ENCODE measurements at places on chromosomes 2 and 18. TPM values are rescaled to one million over a fixed set of nuclear protein-coding genes. Genes with fewer than 3 reads are reported as not detected.

DNA sequence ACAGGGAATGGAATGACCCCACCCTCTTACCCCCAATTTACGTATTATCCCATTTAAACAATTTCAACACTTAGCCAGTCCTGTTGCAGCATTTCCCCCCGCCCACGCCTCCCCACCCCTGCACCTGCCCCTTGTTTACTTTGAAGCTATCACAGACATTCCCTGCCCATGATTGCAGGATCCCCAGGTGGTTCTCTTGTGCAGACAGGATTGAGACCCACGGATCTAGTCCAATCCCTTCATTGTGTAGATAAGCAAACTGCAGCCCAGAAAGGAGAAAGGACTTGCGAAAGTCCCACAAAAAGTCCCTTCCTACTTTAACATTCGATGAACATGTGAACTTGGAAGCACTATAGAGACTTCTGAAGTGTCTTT is 38.9 kb downstream of the TMEM17 start:
- peaks cover 5% of the 10 kb centered on the region for H3K27me3 ChIP-seq
- peak overlapping the region; percentile 80 for H3K27ac ChIP-seq
- peaks cover 59% of the 10 kb centered on the region for H3K4me1 ChIP-seq
- no peak for DNase-seq

DNA sequence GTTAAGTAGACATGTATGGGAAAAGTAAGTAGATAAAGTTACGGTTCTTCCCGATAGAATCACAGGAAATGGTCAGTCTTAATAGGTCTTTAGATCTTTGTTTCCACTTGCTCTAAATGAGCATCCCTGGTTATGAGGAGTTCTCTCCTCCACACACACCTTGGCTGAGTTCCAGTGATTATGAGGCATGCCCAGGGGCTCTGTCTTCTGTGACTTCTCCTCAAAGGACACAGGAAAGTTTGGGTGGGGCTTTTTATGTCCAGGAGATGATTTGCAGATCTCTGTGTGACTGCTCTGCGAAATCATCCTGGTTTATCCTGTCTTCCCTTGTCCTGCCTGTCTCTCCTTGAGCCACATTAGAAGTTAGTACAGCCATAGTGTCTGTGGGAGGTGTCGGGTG is 83.9 kb upstream of the EML6 start:
- H3K4me1 ChIP-seq, result peaks cover 50% of the 10 kb centered on the region
- peaks cover 85% of the 10 kb centered on the region for H3K36me3 ChIP-seq
- no peak for DNase-seq
- peaks cover 33% of the 10 kb centered on the region for H3K27me3 ChIP-seq
- peak overlapping the region; percentile 76 for H3K27ac ChIP-seq
- no peak overlapping the region for H3K4me3 ChIP-seq

DNA sequence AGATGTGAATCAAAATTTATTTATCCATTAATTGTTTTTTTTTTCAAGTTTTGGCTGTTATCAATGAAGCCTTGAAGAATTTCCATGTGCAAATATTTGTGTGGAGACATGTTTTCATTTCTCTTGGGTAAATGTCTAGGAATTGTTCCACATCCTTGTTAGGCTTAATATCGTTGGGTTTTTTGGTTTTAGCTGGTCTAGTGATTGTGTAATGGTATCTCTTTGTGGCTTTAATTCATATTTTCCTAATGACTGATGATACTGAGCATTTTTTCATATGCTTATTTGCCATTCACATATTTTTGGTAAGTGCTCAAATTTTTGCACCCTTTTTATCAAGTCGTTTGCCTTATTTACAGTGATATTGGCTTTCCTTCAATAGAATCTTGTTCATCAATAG is 250.3 kb upstream of the EPHA4 start:
- H3K27me3 ChIP-seq, result no peaks in the 10 kb centered on the region
- DNase-seq, result no peak
- H3K4me1 ChIP-seq, result no peaks in the 10 kb centered on the region
- no peaks in the 10 kb centered on the region for H3K36me3 ChIP-seq
- no peak overlapping the region for H3K4me3 ChIP-seq

DNA sequence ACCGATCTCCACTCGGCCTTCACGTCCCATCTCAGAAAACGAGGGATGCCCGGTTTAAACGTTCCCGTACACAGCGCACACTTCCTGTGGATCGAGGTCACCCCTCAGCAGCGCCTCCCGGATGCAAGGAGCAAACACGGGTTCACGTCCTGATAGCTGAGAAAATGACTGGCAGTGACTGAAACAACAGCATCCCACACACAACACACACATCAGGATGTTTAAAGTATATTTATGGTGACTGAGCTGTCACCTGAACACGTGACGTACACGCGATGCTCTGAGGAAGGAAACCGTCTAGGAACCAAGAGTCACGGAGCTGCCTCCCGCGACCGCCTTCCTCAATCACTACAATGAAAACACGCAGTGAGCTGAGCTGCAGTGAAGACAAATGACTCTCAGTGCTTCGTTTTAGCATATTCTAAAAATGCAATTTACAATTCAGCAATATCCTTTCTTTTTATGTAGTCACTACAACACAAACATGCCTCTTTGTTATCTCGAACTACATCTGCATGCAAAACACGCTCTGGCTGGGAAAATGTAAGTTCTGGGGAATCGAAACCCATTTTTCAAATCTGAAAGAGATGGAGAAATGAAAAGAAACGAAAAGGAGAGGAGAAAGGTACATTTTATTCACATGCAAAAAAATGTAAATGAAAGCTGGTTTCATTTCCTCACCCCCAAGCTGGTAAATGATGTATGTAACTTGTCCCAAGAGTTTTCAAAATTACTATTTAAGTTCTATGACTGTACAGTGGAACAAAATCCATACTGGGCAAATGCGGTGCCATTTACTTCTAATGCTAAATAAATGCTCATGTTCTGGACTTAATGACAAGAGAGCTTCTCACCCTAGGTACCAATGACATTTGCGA is 19.8 kb downstream of the HDAC4 start:
- peak overlapping the region; percentile 64 for H3K27ac ChIP-seq
- peaks cover 10% of the 10 kb centered on the region for H3K27me3 ChIP-seq
- peaks cover 8% of the 10 kb centered on the region for H3K36me3 ChIP-seq
- DNase-seq, result no peak
- peaks cover 35% of the 10 kb centered on the region for H3K4me1 ChIP-seq

GRCh38 chr2:121529439-121530211 is 1.1 kb upstream of the RNU4ATAC start:
- peaks cover 5% of the 10 kb centered on the region for H3K27me3 ChIP-seq
- peak overlapping the region; percentile 92 for H3K4me3 ChIP-seq
- H3K27ac ChIP-seq, result peak overlapping the region; percentile 97
- peaks cover 30% of the 10 kb centered on the region for H3K4me1 ChIP-seq
- DNase-seq, result peak; percentile 65
- H3K36me3 ChIP-seq, result peaks cover 6% of the 10 kb centered on the region

DNA sequence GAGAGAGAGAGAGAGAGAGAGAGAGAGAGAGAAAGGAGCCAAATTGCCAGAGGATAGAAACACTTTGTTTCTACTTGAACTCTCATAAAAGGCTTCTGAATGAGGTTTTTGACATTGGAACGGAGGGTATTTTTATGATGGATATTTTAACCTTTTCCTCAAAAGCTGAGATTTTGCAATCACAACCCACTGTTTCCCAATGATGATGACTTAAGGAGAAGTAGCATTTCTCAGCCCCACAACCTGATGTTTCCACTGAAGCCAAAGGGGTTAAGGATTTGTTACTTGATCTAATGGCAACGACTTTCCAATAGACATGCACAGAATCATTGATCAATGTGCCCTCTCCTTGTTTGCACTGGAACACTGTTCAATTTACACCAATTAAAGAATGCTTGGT is 67.1 kb upstream of the POU3F3 start:
- no peak for DNase-seq
- peaks cover 10% of the 10 kb centered on the region for H3K4me1 ChIP-seq
- H3K27ac ChIP-seq, result no peak overlapping the region
- H3K27me3 ChIP-seq, result peaks cover 4% of the 10 kb centered on the region

DNA sequence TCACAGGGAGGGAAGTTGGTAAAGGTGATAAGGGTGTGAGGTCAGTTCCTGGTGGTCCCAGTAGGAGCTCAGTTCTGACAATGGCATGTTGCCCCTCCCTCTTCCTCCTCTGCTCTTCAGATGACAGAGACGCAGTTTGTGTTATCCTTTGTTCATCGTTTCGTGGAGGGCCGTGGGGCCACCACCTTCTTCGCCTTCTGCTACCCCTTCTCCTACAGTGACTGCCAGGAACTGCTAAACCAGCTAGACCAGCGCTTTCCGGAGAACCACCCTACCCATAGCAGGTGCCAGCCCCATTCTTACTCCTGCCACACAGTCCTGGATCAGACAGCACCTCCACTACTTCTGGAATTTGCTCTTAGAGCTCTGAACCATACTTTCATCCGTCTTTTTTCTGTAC is 2.3 kb downstream of the AGBL5 start:
- peaks cover 46% of the 10 kb centered on the region for H3K36me3 ChIP-seq
- DNase-seq, result no peak
- peak overlapping the region; percentile 1 for H3K27ac ChIP-seq
- peak overlapping the region; percentile 70 for H3K4me3 ChIP-seq
- H3K4me1 ChIP-seq, result peaks cover 36% of the 10 kb centered on the region

DNA sequence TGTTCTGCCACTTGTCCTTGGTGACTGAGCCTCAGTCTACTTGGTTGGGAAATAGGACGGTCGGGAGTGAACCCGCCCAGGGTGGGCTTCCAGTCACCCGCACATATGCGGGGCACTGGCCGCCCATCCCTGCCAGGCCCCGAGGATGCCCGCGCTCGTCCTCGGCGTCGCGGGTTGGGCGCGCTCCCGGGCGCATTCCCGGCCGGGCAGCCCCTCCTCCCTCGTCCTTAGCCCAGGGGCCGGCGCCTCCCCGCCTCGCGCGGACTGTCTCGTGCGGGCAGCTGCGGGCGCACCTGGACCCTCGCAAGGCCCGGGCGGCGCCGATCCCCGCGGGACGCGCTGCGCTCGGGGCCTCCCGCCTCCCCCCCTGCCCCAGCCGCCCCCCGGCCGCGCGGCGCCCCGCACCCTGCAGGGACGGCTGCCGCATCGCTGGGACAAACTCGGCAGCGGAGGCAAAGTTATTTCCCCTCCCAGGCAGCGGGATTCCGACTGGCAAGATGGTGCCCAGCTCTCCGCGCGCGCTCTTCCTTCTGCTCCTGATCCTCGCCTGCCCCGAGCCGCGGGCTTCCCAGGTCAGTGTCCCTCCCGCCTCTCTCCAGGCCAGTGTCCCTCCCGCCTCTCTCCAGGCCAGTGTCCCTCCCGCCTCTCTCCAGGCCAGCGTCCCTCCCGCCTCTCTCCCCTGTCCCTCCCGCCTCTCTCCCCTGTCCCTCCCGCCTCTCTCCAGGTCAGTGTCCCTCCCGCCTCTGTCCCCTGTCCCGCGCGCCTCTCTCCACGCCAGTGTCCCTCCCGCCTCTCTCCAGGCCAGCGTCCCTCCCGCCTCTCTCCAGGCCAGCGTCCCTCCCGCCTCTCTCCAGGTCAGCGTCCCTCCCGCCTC is at the start of gene FBLN7:
Gene FBLN7, plus strand, starts transcription at position 227 of the 874 bp plus-strand sequence. Its CDS starts 271 bp downstream, at position 498.
- H3K27ac ChIP-seq, result no peak within 1 kb of the TSS
- peaks cover 9% of the 10 kb centered on the region for H3K4me1 ChIP-seq
- peaks cover 15% of the 10 kb centered on the region for H3K36me3 ChIP-seq
- peak within 1 kb of the TSS; percentile 85 for H3K4me3 ChIP-seq
- no peak for DNase-seq

DNA sequence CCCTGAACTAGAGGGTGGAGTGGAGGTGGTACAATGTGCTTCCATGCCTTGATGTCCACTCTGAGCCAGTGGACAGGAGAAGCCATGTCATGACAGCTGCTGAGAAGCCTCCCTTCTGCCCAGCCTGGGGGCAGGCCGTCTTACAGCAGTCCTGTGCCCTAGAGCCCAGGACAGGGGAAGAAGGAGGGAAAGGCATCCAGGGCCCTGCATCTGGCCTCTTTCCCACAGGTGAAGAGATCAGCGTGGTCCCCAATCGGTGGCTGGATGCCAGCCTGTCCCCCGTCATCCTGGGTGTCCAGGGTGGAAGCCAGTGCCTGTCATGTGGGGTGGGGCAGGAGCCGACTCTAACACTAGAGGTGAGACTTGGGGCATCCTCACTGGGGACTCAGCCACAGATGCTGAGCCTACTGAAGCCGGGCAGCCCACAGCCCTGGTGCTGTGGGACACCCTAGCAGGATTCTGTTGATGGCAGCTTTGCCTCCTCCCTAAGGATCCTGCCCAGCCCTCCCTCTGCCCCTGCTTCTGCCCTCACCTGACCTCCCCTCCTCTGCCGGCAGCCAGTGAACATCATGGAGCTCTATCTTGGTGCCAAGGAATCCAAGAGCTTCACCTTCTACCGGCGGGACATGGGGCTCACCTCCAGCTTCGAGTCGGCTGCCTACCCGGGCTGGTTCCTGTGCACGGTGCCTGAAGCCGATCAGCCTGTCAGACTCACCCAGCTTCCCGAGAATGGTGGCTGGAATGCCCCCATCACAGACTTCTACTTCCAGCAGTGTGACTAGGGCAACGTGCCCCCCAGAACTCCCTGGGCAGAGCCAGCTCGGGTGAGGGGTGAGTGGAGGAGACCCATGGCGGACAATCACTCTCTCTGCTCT is 3.1 kb downstream of the IL36RN start:
- H3K36me3 ChIP-seq, result no peaks in the 10 kb centered on the region
- H3K27ac ChIP-seq, result no peak overlapping the region
- H3K4me1 ChIP-seq, result no peaks in the 10 kb centered on the region
- peaks cover 10% of the 10 kb centered on the region for H3K27me3 ChIP-seq
- no peak overlapping the region for H3K4me3 ChIP-seq

DNA sequence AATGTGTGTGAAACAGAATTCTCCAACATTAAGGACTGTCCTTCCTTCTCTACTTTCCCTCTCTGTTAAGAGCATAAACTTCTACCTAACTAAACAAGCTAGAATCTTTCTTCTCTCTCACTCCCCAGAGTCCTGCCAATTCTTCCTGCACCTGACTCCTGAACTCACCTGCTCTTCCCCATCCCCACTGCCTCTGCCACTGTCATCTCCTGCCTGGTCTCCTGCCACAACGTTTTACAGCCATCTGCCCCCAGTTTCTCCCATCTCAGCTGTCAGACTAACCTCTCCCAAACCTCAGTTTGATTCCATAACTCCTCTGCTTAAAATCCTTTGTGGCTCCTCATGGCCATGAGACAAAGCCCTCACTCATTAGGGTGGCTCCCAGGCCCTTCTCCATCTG is 288.3 kb upstream of the FBXO11 start:
- no peak overlapping the region for H3K27ac ChIP-seq
- no peak for DNase-seq
- H3K4me1 ChIP-seq, result peaks cover 7% of the 10 kb centered on the region
- peaks cover 3% of the 10 kb centered on the region for H3K27me3 ChIP-seq
- no peak overlapping the region for H3K4me3 ChIP-seq

GRCh38 chr2:116879650-116880160 is 934.8 kb upstream of the DDX18 start:
- H3K36me3 ChIP-seq, result no peaks in the 10 kb centered on the region
- no peak for DNase-seq
- H3K27ac ChIP-seq, result no peak overlapping the region
- H3K4me3 ChIP-seq, result no peak overlapping the region
- H3K27me3 ChIP-seq, result no peaks in the 10 kb centered on the region

Gene LRP1B
- 1.4 TPM for total RNA-seq

Gene NT5DC4
- not detected for total RNA-seq

Gene ITGA4
- total RNA-seq, result 5.7 TPM

Gene PXDN
- 521 TPM for total RNA-seq

Gene GPAT2
- 0.15 TPM for total RNA-seq

Gene SP5
- total RNA-seq, result 9.3 TPM

Data from endothelial cell (in vitro differentiated cells).